ENCODE measurements at places on chromosomes 5 and 9.

- DNase-seq = no peak
These were observed 372.0 kb downstream of the CDH10 start for GRCh38 chr5:24272741-24273140.

DNA sequence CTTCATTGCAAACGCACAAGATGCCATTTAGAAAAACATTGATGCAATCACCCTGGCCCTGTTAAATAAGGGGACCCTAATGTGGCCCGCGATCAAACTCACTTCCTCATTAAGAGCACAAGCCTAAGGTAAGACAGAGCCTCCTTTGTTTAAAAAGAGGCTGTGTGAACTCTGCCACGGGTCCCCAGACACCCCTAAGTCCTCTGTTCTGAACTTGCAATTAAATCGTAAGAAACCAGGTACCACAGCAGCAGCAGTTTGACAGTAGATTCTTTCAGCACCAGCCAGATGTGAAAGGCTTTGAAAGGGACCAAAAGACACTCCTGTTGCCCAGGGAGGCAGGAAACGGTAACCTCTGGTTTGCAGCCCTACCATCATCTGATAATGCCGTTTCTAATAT is 346.3 kb downstream of the TMEM167A start:
- no peak for DNase-seq

DNA sequence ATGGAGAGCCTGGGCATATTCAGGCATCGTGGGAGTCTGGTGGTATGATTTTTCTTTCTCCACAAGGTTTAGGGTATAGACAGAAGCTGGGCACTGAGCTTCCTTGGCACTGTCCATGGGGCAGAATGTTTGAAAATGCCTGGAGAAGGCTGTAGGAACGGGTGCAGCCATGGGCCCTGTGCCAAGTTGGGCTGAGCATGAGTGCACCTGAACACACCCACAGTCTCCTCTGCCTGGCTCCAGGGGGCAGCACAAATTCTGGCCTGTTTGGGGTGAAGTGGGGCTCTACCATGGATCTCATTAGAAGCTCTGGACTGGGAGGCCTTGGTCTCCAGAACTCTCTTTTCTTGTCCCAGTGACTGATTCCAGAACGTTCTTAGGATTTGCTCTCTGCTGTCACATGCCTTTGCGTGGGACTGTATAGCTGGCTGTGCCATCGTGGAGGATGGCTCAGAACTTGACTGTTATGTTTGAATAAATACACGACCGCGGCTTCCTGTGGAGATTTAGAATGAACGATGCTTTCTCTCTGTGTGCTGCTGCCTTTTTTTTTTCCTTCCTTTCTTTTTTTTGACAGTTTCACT is 229.8 kb downstream of the FANCC start:
- no peak for DNase-seq

DNA sequence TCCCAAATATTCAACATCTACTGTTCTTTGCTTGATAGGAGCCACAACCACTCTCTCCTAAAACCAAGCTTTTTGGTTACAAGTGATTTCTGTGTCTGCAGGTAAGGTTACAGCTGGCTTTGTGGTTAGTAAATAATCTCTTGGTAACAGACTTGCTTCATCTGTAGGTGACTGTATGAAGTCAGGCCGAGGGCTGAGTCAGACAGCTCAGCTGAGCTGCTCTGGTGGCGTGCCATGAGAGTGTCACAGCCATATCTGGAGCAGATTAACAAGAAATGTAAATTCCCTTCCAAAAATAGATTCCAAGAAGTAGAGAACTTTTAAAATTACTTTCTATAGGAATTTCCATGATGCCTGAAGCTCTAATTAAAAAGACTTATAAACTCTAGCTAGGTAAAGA is 23.7 kb upstream of the TAS2R1 start:
- DNase-seq = no peak

DNA sequence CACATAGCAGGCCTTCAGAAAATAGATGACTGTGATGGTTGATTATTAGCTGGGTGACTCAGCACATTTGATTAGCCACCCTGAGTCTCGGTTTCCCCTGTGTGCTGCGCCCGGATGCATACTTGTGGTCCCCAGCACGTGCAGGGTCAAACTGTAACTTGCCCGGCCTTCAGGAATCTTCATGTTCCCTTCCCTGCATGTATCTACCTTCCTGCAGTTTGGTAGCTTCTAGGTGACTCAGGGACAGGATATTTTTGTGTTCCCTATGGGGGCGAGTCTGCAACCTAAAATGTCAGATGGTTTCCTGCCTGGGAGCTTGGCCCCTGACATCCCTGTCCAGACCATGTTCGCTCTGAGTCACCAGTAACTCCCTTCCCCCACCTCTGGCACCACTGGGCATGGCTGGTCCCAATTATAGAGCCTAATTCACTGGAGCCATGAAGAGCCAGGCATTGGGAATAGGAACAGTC is 13.2 kb downstream of the PTGS1 start:
- DNase-seq = no peak

GRCh38 chr9:125660557-125660956 is 46.5 kb downstream of the MAPKAP1 start:
- no peak for DNase-seq
